ENCODE measurements at places on chromosomes 7 and 10. TPM values are rescaled to one million over a fixed set of nuclear protein-coding genes. Genes with fewer than 3 reads are reported as not detected.

Gene KLF14
- total RNA-seq: 0.11 TPM

Gene SLC25A28
- 41.2 TPM for total RNA-seq

Gene TMEM139
- 8.8 TPM for total RNA-seq

Gene C10orf95
- total RNA-seq: not detected

Gene MEPCE
- total RNA-seq: 23.6 TPM

Gene GPER1
- total RNA-seq: 3.0 TPM

Gene CALHM3
- not detected for total RNA-seq

Gene LDB3
- total RNA-seq: 1,542 TPM

Gene CALML3
- not detected for total RNA-seq

Measured in left ventricle myocardium inferior (tissue), 1 donor.